Stimulated activated CD8-positive, alpha-beta memory T cell treated with anti-CD3 and anti-CD28 coated beads, Interleukin-4, amount 100 ng/mL, for 48 hours (primary cell): ENCODE measurements at places on chromosomes 12 and 14.

- DNase-seq = no peak
Measured at GRCh38 chr12:48183876-48184548, 568 bp downstream of the CCDC184 start.

DNA sequence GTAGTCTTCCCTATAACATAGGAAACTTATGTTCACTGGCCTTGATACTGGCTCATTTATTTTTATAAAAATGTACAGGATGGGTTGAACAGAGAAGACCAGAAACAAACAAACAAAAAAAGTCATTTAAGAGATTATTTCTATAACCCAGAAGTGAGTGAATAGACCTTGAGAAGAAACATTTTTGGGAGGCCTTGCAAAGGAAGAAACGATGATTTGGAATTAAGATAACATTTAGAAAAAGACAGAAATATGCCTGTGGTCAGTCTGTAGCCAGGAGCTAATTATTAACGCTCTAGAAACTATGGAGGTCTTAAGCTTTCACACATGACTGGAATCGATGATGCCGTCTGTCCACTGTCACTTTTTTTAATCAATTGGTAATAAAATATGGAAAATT lies 264.0 kb downstream of the EGLN3 start:
- DNase-seq = no peak

DNA sequence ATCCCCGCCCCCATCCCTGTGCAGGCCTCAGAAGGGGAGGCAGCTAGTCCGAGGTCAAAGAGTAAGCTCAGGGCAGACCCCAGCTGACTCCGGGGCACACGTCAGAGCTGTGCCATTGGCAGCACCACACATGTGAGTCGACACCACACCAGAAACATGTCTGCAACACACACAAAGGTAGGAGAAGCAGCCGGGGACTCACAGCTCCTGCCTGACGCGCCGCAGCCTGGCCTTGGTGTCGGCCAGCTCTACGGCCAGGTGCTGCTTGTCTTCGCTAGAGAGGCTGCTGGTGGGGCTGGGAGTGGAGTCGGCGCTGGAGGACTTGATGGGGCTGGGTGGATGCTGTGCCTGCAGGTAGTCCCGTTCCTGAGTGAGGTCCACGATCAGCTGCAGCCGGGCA lies 78.5 kb downstream of the CCDC88C start:
- DNase-seq = no peak

- DNase-seq = no peak
Measured at GRCh38 chr14:82421286-82421685, 887.6 kb upstream of the SEL1L start.

- DNase-seq = no peak
Measured at GRCh38 chr12:99529966-99530365, 117.6 kb upstream of the GARIN6 start.

- no peak for DNase-seq
Measured at GRCh38 chr12:93780101-93780641, 103.0 kb downstream of the CRADD start.
